CD4-positive, alpha-beta T cell treated with Interleukin-6 for 4 hours (primary cell): ENCODE measurements at places on chromosomes 12 and 14.

- DNase-seq: no peak
Observed at GRCh38 chr12:128536810-128537209, 269.8 kb downstream of the TMEM132C start.

DNA sequence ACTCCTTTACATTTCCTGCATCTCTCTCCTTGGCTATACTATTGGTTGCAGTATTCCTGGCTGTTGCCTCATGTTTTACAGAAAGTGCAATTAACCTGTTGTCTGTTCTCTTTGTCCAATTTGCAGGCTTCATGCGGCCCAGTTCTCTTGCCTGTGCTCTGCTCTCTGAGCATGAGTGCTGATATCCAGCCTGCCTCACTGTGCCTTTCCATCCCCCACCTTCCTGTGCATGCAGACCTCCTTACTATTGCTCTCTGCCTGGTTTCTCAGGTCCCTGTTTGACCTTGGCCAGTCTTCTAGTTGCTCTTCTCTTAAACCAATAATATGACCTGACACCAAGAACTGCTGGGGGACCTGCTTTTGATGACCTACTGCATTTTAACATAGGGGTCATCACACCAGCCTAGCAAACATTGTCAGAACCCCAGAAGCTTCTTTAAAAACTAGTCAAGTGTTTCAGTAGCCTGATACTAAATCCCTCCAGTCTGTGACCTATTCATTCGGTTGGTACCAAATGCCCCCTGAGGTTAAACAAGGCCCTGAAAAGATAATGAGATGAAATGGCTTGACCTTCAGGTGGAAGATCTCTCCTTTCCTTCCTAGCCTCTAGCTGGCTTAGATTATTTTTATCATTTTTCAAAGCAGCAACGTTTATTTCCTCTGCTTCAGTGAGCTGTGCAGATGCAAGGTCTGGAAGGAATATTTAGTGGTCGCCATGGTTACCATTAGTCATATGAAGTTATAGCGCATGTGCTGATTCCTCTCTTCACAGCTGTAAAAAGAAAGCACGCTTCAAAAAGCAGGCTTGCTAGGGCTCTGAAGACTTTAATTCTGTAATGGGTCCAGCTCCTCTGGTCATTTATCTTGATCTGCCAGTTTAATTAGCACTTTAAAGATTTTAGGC lies 216.5 kb downstream of the PHLDA1 start:
- peak; percentile 5 for DNase-seq

- DNase-seq: no peak
Observed at GRCh38 chr12:91182636-91183455, at the start of gene DCN. DCN (minus strand) TSS chr12:91182817; CDS start chr12:91178552, 4,265 bp downstream.

DNA sequence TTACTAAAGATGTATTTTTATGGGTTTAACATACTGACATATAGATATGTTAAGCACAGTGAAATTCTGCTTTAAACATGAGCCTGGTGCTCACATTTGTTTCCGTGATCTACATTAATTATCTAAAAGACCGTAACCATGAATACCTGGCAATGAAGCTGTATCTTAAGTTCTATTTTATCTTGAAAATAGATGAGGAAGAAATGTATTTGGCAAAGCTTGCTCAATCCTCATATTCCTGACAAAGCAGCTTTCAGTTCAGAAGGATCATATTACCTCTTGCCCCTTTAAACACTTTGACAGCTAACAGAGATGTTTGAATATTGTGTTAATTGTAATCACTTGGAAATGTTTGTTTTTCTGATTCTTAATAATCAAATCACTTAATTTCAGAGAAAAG lies 9.8 kb downstream of the EPYC start:
- DNase-seq: no peak

DNA sequence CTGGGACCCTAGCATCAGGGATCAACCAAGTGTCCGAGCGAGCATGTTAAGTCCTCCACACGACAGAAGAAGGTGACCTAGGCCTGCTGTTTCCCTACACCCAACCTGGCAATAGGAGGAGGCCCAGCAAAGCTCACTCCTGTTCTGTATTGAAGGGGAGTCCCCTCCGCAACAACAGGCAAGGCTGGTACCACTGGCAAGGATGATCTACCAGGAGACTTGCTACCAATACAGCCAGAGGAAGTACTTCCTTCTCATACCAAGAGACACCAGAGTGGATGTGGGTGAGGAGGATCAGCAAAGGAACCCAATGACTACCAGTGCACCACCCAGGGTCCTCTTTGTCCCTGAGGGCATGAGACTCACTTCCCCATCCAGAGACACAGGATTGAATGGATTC lies 4.9 kb downstream of the KLRC1 start:
- no peak for DNase-seq

- peak; percentile 68 for DNase-seq
Observed at GRCh38 chr14:99729991-99730875, 46.1 kb downstream of the CYP46A1 start.

DNA sequence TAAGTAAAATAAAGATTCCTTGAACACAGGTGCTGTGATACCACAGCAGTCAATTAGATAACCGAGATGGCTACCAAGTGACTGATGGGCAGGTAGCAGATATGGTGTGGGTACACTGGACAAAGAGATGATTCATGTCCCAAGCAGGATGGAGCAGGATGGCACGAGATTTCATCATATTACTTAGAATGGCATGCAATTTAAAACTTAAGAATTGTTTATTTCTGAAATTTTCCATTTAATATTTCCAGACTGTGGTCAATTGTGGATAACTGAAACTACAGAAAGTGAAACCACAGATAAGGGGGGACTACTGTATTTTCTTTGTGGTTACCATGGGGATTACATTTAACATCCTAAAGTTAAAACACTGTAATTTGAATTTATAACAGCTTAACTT lies 7.5 kb upstream of the ZFP36L1 start:
- no peak for DNase-seq

- no peak for DNase-seq
Observed at GRCh38 chr12:112179341-112179740, 54.0 kb downstream of the TRAFD1 start.

DNA sequence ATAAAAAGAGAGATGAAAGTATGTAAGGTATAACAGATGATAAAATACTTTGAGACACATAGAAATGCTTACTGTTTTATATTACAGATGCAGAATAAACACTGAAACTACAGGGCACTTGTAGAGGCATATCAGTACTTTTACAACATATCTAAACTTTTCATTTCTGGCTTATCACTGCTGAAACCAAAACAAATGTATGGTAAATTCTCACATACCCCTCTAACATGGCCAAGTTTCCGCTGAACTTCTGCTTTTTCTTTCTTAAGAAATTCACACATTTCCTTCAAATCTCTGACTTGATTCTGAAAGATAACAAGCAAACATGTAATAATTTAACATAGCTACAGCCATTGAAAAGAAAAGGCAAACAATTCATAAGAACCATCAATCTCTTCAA lies 33.3 kb upstream of the C12orf50 start:
- DNase-seq: no peak

GRCh38 chr12:75478116-75478794 lies 2.3 kb upstream of the GLIPR1 start:
- DNase-seq: peak; percentile 48

- DNase-seq: no peak
Observed at GRCh38 chr12:67891596-67891995, 97.7 kb upstream of the IFNG-AS1 start.

- no peak for DNase-seq
Observed at GRCh38 chr12:79925492-79925891, 9.4 kb downstream of the PPP1R12A start.

DNA sequence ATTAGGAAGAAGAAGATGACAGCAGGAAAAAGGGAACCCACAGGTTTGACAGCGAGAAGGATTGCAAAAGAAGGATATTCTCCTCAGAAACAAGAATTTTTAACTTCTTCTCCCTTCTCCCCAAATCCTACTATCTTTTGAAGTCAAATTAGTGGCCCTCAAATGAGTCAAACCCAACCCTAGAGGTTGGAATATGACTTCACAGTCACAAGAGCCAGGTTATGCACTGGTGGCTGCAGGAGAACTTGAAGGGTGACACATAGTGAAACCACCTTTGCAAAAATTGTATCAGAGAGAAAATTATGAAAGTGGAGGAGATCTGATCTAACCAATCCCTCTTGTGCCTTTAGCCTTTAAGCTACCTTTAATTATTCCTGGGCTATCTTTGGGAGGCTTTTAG lies 386.2 kb upstream of the CCDC196 start:
- DNase-seq: no peak
